ENCODE measurements at places on chromosomes 6 and 20. TPM values are rescaled to one million over a fixed set of nuclear protein-coding genes. Genes with fewer than 3 reads are reported as not detected.

- H3K27ac ChIP-seq, result no peak overlapping the region
- H3K4me3 ChIP-seq, result no peak overlapping the region
- H3K4me1 ChIP-seq, result peaks cover 16% of the 10 kb centered on the region
- no peaks in the 10 kb centered on the region for H3K27me3 ChIP-seq
- H3K36me3 ChIP-seq, result no peaks in the 10 kb centered on the region
- DNase-seq, result no peak
Measured at GRCh38 chr20:17668432-17668831, 13.6 kb downstream of the RRBP1 start.

DNA sequence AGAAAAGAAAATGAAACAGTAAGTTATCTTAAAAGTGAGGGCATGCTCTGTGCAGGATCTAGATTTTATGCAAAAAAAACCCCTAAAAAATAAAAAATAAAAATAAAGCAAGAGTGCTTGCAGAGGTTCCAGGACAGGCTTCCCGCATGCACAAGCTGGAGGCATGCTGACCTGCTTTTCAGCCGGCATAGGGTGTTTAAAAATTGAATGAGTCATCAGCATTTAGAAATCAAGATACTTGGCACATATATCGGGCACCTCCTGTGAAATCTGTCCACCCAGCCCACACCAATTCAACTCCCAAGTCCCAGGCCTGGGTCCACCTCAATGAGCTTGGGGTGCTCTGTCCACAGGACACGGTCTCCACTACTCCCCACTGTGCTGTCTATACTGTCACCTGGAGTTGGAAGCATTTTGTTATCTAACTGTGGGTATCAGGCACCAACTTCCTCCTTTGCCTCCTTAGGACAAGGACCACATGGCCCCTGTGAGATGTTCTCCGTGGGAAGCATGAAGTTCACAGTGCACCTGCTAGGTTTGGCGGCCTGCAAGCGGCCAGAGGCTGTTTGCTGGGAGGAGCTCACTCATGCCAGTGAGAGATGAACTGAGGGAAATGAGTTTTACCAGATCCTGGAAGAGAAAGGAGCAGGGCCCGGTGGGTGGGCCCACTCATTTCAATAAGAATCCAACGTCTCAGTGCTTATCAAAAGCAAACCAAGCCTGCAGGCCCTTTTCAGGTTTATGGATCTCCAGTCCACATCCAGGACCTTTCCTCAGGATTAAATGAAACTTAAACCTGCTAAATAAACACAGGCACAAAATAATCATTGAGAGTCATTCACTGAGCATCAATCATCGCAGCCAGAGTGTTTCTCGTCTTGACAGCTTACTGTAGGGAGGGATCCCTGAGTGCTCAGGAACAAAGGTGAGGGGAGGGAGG, 121.1 kb downstream of the FOXA2 start:
- H3K27me3 ChIP-seq, result peaks cover 23% of the 10 kb centered on the region
- no peak for DNase-seq
- H3K36me3 ChIP-seq, result no peaks in the 10 kb centered on the region
- no peak overlapping the region for H3K27ac ChIP-seq
- no peak overlapping the region for H3K4me3 ChIP-seq
- no peaks in the 10 kb centered on the region for H3K4me1 ChIP-seq

- H3K4me1 ChIP-seq, result peaks cover 27% of the 10 kb centered on the region
- DNase-seq, result no peak
- H3K4me3 ChIP-seq, result peak overlapping the region; percentile 78
Measured at GRCh38 chr6:20334962-20335361, 66.7 kb upstream of the E2F3 start.

GRCh38 chr6:13492357-13492756, 5.0 kb upstream of the GFOD1 start:
- no peak overlapping the region for H3K27ac ChIP-seq
- H3K4me1 ChIP-seq, result peaks cover 5% of the 10 kb centered on the region
- H3K36me3 ChIP-seq, result no peaks in the 10 kb centered on the region
- no peaks in the 10 kb centered on the region for H3K27me3 ChIP-seq

GRCh38 chr6:133099573-133099972, 141.6 kb upstream of the EYA4 start:
- H3K4me1 ChIP-seq, result no peaks in the 10 kb centered on the region
- H3K27me3 ChIP-seq, result no peaks in the 10 kb centered on the region
- DNase-seq, result no peak
- H3K27ac ChIP-seq, result no peak overlapping the region
- no peaks in the 10 kb centered on the region for H3K36me3 ChIP-seq

The SLC35D3 gene
- total RNA-seq, result not detected
